HFF-Myc (cell line): ENCODE measurements at places on chromosomes 5 and 9.

DNA sequence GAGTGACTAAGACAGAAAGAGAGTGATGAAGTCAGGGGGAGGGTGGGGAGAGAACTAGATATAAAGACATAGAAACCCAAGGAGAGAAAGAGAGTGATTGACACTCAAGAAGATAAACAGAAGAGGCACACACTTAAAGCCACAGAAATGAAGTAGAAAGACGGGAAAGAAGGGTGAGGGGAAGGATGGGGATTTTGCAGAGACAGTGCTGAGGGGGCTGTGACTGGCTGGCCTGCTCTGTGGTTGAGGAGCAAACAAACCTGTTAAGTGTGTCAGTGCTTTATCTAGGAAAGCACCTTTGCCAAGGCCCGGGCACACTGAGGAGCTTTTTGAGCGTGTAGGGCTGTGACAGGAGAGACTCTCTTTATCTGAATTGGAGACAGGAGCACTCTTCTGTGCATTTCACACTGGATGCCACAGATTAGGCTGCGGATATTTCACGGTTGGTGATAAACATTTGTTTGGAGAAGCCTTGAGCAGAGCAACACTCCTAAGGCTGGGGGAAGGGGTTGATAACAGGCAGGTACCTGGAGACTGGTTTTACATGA, 109.1 kb downstream of the DOCK2 start:
- DNase-seq = no peak

DNA sequence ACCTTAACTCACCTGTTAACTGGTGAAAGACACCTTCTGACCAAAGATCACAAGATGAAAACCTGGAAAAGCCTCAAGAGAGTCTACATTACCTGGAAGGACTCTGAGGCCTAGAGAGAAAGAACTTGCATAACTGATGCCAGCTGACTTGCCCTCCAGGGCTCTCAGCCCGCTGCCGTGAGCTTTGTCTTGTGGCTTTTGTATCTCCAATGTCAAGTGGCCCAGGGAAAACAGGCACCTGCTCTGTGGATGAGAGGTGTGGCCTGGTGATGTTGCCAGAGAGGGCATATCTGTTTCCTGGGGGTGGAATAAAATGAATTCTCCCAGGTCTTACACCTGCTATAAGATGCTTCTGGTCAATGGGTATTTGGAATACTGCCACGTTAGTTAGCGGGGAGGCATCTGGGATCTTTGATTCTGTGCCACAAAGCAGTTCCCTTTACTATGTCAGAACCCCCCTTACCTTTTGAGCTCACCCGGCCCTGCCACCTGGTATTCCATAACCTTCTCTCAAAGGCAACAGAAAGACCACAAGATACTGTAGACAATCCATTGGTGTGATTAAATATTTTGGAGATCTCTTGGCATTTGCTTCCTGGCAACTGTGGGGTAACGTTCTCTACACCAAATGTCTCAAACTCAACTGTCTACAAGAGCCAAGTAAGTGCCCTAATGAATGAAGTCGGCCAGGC, 54.9 kb upstream of the N4BP3 start:
- DNase-seq = no peak

DNA sequence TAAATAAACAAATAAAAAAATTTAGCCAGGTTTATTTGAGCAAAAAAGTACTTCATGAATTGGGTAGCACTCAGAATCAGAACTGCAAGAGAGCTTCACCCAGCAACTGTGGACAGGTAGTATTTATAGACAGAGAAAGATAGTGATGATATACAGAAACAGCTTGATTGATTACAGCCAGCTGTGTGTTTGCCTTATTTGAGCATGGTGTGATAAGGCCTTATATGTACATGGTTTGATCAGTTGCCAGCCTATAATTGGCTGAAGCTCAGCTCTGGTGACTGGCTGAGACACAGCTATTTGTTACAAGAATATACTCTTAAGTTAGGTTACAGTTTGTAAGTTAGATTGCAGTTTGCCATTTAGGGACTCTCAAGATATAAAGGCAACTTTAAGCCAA, 34.3 kb upstream of the ARL15 start:
- no peak for DNase-seq

DNA sequence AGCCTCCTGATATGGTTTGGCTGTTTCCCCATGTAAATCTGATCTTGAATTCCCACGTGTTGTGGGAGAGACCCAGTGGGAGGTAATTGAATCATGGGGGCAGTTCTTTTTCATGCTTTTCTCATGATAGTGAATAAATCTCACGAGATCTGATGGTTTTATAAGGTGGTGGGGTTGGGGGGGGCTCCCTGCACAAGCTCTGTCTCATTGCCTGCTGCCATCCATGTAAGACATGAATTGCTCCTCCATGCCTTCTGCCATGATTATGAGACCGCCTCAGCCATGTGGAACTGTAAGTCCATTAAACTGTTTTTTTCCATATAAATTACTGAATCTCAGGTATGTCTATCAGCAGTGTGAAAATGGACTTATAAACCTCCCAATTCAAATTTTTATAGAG, 12.8 kb downstream of the XRCC4 start:
- DNase-seq = no peak

DNA sequence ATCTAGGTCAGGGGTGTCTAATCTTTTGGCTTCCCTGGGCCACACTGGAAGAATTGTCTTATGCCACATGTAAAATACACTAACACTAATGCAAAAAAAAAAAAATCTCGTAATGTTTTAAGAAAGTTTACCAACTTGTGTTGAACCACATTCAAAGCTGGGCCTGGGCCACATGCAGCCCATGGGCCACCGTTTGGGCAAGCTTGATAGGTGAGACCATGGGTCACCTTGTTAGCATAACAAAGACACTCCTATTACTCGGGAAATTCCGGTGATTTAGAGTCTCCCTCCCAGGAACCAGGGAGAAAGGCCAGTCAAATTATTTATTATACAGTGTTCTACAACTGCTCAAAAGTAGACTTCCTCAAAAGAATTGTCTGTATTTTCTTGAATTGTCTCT, 12.7 kb downstream of the RECK start:
- no peak for DNase-seq

DNA sequence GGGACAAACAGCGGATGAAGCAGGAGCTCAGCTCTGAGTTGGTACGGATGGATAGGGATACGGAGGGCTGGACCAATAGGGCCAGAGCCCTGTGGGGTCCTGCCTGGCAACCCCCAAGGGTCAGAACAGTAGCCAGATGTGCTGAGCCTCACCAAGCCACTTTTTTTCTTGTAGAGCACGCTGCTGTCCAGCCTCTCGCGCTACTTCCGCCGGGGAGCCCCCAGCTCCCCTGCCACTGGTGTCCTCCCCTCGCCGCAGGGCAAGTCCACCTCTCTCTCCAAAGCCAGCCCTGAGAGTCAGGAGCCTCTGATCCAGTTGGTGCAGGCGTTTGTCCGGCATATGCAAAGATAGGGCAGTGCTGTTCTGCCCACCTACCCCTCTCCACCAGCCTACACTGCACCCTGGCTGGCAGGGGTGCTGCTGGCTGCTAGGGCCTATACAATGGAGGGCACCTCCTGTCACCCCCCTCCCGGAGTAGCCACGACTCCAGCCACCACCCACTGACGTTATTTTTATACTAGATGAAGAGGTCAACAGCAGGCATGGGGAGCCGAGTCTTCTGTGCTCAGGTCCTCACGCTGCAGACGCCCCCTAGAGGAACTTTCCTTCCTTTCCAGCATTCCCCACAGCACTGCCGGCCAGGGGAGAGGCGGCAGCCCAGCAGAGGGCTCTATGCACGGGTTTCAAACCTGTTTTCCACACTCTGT, 21.6 kb downstream of the SH3GLB2 start:
- DNase-seq = peak; percentile 48

GRCh38 chr9:106112935-106113334, 418.6 kb downstream of the TMEM38B start:
- no peak for DNase-seq

- no peak for DNase-seq
Measured at GRCh38 chr9:91546574-91546973, 122.9 kb upstream of the NFIL3 start.

DNA sequence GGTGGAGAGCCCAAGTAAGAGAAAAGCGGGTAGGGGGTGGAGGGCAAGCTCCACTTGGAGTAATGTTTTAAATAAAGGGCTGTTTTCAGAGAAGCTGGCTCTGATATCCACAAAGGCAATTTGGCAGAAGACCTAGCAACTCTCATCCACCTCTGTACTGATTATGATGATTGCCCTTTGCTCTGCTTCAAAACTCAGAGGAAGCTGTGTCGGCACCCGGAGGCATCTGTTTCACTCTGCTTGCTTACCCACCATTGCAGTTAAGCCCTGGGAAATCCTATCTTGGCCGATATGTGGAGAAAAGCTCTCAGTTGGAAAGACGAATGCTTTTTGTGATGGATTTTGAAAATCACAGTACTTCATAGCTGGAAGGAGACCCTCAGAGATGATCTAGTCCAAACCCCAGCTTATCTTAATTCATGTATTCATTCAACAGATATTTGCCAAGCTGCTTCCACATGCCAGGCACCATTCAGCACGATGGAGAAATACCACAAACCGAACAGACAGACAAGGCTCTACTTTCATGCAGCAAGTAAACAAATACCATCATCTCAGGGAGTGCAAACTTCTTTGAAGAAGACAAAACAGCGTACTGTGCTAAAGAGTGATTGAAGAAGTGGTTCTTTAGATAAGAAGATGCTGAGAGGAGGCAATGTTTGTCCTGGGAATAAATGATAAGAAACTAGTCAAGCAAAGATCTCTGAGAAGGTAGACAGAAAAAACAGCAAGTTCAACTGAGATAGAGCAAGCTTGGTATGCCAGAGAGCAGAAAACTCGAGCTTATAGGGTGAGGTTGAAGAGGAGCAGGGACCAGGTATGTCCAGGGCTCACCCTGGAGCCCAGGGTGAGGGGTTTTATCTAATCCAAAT, 140.4 kb upstream of the SPDL1 start:
- no peak for DNase-seq

DNA sequence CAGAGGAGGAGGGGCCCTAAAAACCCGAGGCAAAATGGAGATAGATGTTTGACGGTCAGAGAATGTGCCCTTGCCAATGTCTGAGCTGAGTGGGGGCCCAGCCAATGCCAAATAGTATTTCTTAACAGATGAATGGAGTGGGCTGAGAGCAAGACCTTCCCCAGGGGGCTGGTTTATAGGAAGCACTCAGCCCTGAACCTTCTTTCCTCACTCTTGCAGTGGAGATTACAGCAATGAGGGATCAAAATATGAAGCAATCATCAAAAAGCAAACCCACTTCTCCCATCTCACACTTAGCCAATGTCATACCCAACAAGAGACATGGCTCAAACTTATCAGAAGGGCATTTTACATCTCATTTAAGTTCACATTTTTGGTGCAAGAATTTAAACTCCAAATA, 350.3 kb downstream of the GADD45G start:
- DNase-seq = no peak

- no peak for DNase-seq
Measured at GRCh38 chr9:37381094-37381741, 41.3 kb upstream of the GRHPR start.

- no peak for DNase-seq
Measured at GRCh38 chr9:121609822-121610637, 41.4 kb upstream of the DAB2IP start.

DNA sequence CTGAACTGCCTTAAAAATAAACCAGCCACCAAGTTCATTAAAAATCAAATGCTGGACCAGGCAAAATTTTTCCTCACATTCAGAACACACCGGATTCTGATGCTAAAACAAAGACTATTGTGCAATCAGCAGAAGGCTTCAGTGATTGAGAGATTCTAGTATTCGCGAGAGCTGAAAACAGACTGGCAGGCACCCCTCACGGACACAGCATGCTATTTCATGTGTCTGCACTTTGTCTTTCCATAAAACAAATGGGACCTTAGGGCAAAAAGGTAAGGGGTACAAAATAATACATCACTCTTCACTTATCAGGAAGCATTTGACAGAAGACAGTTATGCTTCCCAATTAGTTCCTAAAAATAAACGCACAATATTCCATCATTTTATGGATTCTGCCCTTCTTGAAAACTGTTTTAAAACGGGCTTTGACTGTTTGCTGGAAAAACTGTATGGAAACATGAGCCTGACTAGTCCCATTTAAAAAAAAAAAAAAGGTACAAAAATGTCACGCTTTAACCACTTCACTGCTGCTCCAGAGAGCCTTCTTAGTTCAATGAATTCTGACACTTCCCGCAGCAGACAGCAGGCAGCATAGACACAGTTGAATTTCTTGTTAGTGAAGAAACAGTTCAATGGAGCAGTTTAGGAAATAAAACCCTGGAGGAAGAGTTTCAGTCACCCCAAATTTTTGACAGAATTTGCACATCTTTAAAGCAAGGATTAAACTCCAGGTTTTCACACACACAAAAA, 99.2 kb downstream of the MED27 start:
- DNase-seq = no peak

GRCh38 chr5:133460172-133460758, 152.1 kb downstream of the FSTL4 start:
- DNase-seq = no peak

GRCh38 chr5:122029818-122030217, 48.2 kb downstream of the LOX start:
- no peak for DNase-seq

GRCh38 chr5:81359881-81360280, 34.1 kb downstream of the ACOT12 start:
- no peak for DNase-seq

DNA sequence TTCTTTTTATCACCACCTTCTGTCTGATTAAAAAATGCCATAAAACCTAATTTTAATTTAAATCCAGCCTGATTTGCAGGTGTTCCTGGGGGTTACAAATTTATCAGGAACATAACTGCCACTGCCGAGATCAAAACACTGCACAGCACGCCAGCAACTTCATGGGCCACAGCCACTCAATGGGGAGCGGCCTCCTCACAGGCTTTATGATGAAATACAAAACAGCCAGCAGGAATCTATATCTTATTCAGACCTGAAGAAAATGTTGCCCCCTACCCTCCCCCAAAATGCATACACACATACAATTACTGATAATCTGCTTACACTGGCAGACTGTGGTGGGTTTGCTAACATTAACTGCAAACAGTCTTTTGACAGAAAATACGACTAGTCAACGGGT, 151.7 kb upstream of the POU5F2 start:
- DNase-seq = no peak

DNA sequence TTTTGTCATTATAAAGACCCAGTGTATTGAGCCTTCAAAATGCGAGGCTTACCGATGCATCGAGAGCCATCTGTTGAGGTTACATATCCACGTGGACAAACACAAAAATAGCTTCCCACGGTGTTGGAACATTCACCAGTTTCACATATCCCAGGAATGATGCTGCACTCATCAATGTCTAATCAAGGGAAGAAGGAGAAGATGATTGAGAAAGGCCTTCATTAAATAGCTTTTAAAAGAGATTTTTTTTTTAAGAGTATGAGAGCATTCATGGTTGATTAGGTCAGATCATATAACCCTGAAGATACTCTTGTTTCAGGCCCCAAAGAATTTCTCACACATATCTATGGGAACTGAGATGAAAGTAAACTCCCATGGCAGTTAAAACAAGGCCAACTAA, 129.4 kb downstream of the FBN2 start:
- no peak for DNase-seq

- no peak for DNase-seq
Measured at GRCh38 chr9:76585487-76586389, 126.8 kb downstream of the GCNT1 start.

DNA sequence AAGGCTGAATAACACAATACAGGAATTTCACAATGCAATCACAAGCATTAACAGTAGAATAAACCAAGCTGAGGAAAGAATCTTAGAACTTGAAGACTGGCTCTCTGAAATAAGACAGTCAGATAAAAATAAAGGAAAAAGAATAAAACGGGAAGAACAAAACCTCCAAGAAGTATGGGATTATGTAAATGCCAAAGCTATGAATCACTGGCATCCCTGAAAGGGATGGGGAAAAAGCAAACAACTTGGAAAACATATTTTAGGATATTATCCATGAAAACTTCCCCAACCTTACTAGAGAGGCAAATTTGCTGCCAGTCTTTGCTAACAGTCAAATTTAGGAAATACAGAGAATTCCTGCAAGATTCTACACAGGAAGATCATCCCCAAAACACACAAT, 157.9 kb downstream of the ALDH1A1 start:
- no peak for DNase-seq
